Upper lobe of right lung (tissue), 1 donor: ENCODE measurements at places on chromosomes 1 and 21. TPM values are rescaled to one million over a fixed set of nuclear protein-coding genes. Genes with fewer than 3 reads are reported as not detected.

- DNase-seq, result no peak
Measured at GRCh38 chr1:12479311-12479710, 138.7 kb downstream of the DHRS3 start.

GRCh38 chr1:22949822-22950331 lies 22.8 kb downstream of the LACTBL1 start:
- DNase-seq, result no peak

- DNase-seq, result no peak
Measured at GRCh38 chr1:87497380-87498203, 168.9 kb downstream of the LMO4 start.

GRCh38 chr1:200112290-200112689 lies 84.8 kb downstream of the NR5A2 start:
- no peak for DNase-seq

DNA sequence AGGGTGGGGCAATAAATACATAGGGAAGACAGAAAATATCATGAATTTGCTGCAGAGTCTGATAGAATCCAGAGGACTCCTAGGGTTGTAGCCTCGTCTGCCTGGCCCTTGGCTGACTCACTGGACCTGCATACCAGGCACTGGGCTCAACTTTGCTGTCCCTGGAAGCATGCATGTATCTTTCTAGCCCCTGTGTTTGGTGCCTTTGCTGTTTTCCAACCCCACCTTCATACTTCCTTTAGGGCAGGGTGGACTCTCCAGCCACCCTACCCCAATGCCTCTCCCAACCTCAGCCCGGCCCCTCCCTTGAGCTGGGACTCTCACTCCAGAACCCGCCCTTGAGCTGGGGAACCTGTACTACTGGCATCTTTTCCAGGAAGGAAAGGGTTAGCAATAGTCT lies 1.2 kb downstream of the RAB25 start:
- no peak for DNase-seq

DNA sequence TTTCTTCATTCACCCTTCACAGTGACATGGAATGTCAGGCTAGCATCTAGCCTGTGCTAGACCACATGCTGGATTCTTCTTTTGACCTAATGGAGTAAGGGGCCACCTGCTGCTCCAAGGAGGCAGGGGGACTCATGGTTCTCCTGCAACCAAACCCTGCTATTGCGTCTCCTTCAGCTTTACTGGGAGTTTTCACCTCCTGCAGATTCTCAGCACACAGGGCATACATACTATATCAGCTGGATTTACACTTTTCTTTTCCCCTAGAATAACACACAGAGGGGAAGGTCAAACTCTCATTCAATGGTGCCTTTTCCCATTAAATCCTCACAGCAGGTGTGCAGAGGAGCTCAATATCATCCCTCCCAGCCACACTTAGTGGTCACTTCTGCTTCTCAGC lies 16.6 kb upstream of the AK5 start:
- no peak for DNase-seq

DNA sequence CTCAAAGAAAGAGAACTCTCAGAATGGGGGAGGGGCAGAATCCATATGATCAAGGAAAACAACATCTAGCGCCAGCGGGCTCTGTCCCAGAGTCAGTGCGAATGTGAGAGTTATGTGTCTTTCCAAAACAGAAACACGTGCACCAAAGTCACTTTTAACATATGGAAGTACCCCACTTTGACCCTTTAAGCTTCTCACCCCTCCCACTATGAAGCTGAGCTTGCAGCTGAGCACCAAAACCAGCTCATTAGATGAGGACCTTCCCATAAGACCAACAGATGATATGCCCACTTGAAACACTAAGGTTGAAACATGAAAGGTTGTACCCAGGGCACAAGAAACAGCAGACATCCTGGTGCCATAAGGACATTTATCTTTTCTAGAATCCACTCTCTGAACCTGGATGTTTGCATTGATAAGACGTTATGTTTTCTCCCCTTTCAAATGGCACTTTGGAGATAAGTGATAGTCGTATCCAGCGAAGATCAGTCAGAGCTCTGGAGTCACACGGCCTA lies 171.0 kb downstream of the TGFBR3 start:
- DNase-seq, result no peak

DNA sequence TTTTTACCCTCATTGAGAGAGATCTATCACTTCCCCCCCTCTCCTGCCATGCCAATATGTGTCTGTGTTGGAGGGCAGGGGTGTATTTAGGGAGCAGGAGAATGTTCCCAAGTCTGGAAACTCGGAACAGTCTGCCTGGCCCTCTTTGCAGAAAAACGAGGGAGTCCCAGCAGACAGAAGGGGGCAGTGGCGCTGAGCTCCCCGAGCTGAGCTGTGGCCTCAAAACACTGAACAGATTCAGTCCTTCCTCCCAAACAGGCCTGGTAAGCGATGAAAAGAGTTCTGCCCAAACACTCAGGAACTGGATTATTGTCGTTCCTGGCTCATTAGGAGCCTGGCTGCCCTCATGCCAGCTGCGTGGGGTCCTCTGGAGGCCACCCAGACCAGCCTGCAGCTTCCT lies 981 bp downstream of the CLDN14 start:
- no peak for DNase-seq

DNA sequence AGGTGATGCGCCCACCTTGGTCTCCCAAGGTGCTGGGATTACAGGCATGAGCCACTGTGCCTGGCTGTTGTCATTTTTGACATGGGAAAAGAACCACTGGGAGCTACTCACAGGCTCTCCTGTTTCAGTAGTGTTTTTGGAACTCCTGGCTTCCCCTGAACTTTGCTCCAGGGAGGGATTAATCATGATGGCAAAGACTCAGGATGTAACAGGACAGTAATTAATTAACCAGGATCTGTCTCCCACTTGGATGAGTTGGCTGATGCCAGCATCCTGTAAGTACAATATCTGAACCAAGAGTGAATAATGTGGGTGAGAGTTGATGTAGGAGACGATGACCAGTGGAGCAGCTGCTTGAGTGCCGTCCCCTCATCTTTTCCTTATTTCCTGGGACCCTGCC lies 4.9 kb downstream of the SFT2D2 start:
- DNase-seq, result no peak

Gene FLG
- not detected for total RNA-seq
